ENCODE measurements at places on chromosomes 6 and 20.

- no peak for DNase-seq
Measured at GRCh38 chr6:151358475-151358874, 32.9 kb downstream of the ZBTB2 start.

DNA sequence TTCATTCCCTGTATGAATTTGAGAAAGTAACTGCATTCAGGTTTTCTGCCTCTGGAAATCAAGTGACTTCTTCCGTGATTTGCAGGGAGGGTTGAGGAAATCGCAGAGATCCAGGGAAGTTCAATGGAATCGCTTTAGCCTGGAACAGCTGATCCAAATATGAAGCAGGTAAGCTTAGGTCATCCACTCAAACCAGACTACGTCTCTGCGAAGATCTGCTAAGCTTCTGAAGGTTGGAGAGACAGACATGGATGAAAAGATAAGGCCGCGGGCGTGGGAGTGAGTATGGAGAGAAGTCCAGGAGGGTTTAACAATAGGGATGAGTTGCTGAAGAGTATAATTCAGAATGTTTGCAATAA is 34.2 kb upstream of the BTN3A2 start:
- DNase-seq = no peak

DNA sequence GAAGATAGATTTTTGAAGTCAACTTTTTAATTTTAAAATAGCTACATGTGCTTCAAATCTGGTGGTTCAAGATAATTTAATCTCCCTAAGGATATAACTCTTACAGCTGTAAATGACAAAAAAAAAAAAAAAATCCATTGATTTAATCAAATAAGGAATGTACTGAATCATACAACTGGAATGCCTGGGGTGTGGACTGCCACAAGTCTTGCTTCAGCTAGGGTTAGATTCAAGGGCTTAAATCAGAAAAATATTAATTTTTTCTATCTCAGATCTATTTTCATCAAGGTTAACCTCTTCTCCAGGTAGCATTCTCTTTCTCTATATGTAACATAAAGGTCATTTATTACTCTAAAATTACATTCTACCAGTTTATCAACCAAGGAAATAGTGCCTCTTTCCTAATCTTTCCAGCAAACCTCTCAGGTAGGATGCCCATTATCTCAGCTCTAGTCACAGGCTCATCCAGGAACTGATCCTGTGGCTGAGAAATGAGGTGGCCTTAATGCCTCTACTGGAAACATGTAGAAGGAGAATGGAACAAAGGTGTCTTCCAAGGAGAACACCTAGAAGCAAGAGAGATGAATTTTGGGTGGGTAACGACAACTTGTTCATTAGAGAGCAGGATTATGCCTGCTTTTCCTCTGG is 466.9 kb downstream of the CBLN4 start:
- DNase-seq = no peak

DNA sequence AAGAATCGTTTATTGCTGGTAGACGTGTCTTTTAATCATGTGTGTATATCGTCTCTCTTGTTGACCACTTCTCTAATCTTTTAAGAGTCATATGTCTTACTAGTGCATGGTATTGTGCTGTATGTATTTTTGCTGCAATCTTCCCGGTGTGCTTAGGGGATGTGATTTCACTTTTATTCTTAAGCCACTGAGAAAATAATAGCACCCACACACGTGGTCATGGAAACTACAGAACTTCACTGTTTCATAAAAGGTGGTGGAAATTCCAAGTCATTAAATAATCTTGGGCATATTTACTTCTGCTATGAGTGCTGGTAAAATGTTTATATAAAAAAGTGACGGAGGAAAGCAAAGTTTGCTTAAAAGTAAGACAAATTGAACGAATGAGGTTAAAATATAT is 3.0 kb upstream of the CDYL start:
- DNase-seq = no peak

DNA sequence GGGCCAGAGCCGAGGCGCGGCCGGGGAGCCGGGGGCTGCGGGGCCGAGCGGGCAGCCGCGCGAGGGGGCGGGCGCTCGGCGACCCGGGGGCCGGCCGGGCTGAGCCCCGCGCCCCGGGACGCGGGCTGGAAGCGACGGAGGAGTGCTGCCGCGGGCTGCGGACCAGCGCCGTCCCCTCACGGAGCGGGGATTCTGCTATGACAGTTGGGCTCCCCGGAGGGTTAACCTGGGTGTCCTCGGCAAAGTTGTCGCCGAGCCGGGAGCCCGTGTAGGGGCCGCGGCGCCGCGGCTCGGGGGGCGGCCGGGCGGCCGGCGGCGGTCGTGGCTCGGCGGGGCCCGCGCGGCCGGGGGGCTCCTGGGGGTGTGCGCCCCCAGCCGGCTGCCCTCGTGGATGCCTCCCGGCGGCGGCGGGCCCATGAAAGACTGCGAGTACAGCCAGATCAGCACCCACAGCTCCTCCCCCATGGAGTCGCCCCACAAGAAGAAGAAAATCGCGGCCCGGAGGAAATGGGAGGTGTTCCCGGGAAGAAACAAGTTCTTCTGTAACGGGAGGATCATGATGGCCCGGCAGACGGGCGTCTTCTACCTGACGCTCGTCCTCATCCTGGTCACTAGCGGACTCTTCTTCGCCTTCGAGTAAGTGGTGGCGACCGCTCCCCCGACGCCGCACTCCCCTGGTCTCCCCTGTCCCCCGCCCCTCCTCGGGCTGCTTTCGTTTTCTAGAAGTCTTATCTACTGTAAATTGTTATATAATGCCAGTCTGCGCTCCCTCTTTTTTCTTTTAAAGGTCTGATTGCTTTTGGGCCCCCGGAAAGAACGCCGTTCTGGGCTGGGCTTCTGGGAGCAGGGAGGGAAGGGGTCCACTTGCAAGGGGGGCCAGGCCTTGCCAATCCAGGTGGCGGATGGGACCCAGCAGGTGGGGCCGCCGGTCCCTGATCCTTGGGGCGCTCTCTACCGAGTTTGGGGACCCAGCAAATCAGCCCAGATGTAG is 936 bp downstream of the ZDHHC14 start:
- no peak for DNase-seq

DNA sequence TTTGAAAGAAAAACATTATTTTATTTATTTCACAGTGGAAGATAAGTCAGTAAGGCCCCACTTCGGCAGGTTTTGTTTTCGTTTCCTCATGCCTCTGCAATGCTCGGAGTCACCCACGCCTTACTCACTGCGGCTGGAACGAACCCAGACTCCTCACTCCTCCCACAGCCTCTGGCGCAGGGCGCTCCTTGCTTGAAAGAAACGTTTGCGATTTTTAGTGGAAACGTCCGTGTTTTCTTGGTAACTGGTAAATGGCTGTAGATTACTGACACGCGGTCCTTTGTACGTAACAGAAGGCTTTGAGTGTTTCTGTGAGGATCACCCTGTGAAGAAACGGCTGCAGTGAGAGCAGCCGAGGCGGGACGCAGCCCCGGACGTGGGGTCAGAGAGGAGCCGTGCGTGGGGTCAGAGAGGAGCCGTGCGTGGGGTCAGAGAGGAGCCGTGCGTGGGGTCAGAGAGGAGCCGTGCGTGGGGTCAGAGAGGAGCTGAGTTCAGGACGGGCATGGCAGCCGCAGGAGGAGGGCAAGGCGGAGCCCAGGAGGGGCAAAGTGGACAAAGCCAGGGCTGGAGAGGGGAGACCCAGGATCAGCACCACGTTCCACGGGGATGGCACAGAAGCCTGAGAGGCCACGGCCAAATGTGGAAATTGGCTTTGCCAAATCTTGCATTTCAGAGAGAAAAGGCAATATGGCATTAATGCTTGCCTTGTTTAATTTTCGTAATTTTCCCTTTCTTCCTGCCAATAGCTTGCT is 198.6 kb upstream of the THBS2 start:
- DNase-seq = no peak

All from activated CD8-positive, alpha-beta memory T cell treated with anti-CD3 and anti-CD28 coated beads for 48 hours (primary cell).